ENCODE measurements at places on chromosomes 5 and 9. TPM values are rescaled to one million over a fixed set of nuclear protein-coding genes. Genes with fewer than 3 reads are reported as not detected.

Gene CNTNAP3B
- total RNA-seq: 4.1 TPM

DNA sequence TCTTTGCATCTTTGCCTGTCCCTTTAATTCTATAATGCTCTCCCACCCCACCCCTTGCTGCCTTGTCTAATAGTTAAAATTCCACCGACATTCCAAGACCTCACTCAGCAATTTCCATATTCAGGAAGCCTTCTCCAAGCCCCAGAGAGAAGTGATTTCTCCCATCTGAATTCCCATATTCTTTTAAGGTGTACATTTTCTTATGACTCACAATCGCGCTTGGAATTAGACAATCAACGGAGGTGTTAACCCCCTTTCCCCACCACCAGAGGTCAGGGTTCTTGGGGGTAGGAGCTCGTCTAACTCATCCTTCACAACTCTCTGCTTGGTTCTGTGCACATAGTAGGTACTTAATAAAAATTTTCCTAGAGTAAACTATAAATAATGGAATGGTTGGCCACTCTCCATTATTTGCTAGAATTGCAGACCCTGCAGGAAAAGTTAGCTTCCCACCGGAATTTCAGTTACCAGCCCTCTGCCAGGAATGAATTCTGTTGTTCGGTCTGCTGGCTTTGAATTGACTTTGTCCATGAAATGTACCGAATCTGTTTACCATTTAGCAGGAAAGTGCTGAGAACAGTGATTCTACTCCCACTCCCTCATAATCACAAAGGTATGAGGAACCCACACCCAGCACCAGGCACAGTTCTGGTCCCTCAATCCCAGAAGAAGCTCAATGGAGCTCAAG lies 5.0 kb downstream of the KCNIP1 start:
- peak; percentile 21 for DNase-seq

Gene GRK6
- 42.3 TPM for total RNA-seq

GRCh38 chr9:75669721-75670120 lies 220.8 kb upstream of the PCSK5 start:
- DNase-seq: no peak

DNA sequence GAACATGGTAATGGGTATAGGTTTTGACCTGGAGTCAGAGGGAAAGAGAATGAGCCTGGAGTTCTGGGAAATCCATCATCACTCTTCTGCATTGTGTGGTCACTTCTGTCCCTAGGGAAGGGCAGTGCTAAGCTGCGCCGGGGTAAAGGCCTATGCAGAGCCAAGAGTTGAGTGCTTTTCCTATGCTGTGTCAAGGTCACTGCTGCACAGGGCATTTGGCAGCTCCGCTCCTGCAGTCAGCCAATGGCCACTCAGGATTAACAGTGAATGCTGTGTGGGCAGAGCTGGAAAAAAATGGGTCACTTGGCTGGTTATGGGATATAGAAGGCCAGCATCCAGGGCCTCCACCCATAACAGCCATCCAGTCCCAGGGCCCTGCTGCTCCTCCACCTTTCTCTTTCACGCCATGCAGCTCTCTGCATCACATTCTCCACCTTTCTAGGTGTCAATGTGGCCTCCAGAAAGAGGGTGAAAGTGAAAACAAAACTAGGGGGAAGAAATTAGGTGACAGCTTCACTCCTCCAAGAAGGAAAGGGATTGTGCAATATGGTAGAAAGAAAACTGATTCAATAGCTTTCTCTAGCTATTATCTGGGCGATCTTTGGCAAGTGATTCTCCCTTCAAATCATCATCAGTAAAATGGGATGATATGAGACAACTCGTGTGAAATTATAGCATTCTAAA lies 279.3 kb upstream of the ANKRD55 start:
- no peak for DNase-seq

DNA sequence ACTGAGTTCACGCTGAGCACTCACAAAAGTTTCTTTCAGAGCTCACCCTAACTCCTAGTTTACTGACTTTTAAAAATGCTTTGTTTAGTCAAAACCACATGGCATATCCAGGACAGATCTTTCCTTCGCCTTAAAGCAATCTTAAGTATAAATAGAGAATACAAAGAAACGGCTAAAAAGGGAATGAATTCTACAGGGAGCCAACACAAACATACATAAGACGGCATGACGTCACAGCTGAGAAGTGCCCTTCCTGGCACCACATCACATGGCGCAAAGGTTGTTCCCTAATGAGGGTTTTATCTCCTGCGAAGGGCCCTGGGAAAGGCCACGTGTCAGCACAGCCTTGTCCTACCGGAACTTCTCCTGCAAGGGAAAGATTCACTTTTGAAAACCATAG lies 141.3 kb downstream of the IRX1 start:
- no peak for DNase-seq

DNA sequence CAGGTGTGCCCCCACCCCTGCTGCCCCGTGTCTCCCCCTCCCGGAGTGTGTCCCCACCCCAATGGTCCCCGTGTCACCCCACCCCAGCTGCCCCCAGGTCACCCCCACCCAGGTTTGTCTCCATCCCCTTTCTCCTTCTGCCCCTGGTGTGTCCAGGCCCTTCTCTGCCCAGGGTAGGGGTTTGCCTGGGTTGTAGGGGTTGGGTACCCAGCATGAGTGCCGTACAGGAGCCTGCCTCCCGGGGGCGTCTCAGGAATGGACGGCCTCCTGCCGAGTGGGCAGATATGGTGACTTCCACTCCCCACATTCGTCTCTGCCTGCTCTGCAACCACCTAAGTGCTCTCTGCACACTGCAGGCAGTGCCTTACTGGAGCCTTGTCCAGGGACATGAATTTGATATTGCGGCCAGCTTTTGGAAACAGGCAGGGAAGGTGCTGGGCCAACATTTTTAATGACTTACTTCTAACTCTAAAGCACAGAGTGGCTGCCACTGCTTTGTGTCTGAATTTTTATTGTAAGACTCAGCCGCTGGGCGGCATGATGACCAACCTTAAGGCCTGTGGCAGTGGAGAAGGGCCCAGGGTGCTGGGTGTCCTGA lies 6.7 kb downstream of the LRRC14B start:
- no peak for DNase-seq

DNA sequence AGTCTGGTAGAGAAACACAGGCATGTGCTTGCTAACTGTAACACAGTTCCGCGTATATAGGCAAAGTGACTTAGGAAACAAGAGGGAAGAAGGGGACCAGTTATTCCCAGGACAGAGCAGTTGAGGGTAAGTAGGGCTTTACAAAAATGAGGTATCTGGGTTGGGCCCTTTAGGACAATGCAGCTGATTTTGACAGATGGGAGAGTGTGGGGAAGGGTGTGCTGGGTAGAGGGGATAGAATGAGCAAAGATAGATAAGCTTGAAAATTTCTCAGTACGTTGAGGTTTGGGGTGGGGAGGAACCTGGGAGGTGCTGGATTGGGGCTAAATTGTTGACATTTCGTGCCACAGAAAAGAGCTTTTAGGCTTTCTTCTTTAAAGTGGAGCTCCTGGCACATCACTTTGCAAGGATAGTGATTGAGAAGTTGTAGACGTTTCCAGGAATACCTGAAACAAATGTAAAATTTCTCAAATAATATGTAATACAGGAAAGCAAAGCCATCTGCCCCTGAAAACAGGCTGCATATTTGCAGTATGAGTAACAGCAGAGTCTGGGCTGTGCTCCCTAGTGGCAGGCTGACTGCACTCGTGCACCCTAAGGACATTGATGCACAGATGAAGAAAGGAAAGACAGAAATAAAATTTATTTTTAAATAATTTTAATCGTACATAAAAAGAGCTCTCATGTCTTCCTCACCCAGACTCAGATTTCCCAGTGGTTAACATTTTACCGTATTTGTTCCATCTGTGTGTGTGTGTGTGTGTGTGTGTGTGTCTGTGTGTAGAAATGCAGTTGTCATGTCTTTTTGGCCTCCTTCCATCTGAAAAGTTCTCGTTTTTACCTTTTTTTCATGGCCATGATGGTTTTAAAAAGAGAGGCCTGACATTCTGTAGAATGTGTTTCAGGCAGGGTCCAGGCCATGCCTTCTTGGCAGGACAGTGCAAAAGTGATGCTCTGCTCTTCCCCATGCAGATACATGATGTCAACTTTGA lies 144.9 kb upstream of the DMRT1 start:
- peak; percentile 70 for DNase-seq

- no peak for DNase-seq
Observed at GRCh38 chr5:131139321-131139720, 25.7 kb downstream of the HINT1 start.

GRCh38 chr9:69564557-69564956 lies 107.6 kb downstream of the APBA1 start:
- DNase-seq: no peak

DNA sequence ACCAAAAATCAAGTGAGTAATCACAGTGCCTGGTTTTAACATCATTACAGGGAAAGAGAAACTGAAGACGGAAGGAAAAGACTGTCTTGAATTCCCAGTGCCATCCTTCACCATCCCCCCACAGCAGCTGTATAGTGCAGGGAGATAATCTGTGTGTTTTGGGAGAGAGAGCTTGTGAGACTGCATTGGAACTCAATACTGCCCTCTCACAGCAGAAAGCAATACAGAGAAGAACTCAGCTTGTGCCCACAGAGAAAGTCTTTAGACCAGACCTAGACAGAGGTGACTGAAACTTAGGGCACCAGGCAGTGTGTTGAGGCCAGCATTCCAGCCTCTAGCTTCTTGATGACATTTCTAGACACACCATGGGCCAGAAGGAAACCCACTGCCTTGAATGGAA lies 754.7 kb upstream of the CDH6 start:
- DNase-seq: no peak

DNA sequence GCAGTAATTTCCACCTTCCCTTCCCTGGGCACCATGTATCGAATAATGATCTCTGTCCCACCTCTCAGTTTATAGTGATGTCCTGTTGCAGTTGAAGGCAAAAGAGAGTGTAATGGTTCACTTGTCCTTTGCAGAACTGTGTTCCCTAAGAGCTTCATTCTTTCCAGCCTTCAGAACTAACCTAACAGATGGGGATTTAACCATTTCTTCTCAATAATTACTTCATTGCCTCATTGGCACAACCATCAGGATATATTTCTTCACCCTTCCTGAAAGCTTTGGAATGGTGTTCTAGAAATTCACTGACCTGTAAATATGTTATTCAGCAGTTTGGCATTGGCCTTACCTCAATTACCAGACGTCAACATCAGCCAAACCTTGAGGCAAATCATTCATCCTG lies 83.9 kb upstream of the PRRC1 start:
- DNase-seq: no peak

GRCh38 chr5:13581914-13582313 lies 362.6 kb downstream of the DNAH5 start:
- DNase-seq: no peak

Gene SPATA31C1
- total RNA-seq: not detected

Gene SOHLH1
- total RNA-seq: not detected
